Heart left ventricle (tissue), 16 donors: ENCODE measurements at places on chromosomes 2 and 18. TPM values are rescaled to one million over a fixed set of nuclear protein-coding genes. Genes with fewer than 3 reads are reported as not detected.
A peak's percentile ranks its signal among the peaks of the same experiment; 100 is the strongest.

DNA sequence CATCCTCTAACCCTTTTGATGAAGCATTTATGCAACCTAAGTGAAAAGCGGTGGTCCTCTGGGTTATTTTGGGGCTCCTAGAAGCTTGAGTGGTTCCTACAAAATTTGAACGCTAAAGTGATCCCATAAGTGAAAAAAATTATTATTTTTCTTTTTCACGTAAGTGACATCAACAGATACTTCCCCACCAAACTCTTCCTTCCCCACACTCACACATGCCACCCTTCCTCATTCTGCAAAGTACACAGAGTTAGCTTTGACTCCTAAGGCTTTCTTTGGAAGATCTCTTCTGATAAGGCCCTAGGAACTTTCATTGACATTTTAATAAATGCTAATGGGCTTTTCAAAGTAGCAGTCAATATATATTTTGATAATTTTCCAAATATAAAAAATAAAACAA, 109.7 kb downstream of the DOCK10 start:
- no peak for DNase-seq

DNA sequence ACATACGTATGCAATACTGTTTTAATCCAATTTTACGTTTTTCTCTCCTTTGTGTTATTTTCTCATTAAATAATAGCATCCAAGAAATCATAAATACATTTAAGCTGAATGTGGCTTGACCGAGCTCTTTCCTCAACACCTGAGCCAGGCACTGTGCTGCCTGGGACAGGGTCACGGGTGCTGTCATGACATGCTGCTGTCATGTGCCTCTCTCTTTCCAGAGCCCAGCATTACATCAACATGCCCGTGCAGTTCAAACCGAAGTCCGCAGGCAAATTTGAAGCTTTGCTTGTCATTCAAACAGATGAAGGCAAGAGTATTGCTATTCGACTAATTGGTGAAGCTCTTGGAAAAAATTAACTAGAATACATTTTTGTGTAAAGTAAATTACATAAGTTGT, 94.1 kb upstream of the LDLRAD4 start:
- no peak for DNase-seq

GRCh38 chr18:36412778-36413177, 115.3 kb downstream of the FHOD3 start:
- DNase-seq: no peak

- peak; percentile 72 for DNase-seq
These were observed 89.7 kb upstream of the SH3BP4 start for GRCh38 chr2:234861841-234862735.

DNA sequence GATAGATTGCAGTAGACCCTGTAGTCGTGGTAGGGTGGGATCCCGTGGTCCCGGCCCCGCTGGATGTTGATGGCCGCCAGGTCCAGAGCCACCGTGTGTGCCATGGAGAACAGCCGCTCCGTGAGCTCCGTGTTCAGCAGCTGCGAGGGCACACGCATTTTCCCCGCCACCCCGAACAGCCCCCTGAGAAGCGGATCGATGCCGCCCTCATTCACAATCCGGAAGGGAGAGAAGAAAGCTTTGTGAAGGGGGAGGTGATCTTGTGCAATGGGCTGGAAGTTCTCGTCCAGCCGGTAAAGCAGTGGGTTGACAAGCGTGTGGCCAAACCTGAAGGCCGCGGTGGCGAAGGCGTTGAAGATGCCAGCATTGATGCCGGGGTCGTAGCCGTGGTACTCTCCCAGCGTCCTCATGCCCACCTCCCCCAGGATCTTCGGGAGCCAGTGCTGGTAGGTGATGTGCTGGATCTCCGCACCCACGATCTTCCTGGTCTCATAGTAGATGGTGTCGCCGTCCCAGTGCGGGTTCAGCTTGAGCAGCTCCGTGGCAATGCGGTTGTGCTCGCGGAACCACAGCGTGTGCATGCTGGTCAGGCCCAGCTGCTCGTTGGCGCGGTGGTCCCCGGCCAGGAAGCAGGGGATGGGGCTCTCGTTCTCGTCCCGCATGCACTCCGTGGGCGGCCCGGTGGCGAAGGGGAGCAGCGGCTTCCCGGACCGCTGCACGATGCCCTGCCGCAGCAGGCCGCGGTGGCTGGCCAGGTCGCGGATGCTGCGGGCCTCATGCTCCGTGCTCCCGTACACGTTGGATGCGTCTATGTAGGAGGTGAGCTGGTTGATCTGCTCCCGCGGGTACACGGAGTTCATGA, 95.8 kb downstream of the PXDN start:
- no peak for DNase-seq

DNA sequence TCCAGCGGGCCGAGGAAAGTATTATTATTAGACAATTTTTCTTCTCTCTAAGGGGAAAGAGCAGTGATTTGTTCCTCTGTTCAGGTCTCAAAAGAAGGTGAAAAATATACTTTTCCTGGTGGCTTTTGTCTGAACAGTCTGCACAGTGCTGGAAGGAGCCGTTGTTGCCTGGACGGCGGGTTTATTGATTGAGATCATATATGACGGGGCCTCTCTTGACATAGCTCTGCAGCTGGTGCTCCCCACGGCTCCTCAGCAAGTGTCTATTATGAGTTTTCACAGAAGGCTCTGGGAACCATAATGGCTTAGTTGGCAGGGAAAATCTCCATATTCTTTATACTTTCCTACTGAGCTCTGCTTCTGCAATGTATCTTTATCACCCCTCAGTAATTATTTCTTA, 42.9 kb downstream of the FSHR start:
- DNase-seq: no peak

GRCh38 chr2:58890865-58891525, 649.9 kb upstream of the FANCL start:
- DNase-seq: no peak

Gene LIMS3
- 0.61 TPM for polyA plus RNA-seq

Gene ABHD1
- polyA plus RNA-seq: 6.2 TPM

Gene SCYGR4
- polyA plus RNA-seq: not detected

Gene CGREF1
- polyA plus RNA-seq: 0.67 TPM
